ENCODE measurements at places on chromosomes 6 and 20.

- DNase-seq: no peak
Measured at GRCh38 chr6:18513253-18513798, 126.2 kb downstream of the RNF144B start.

DNA sequence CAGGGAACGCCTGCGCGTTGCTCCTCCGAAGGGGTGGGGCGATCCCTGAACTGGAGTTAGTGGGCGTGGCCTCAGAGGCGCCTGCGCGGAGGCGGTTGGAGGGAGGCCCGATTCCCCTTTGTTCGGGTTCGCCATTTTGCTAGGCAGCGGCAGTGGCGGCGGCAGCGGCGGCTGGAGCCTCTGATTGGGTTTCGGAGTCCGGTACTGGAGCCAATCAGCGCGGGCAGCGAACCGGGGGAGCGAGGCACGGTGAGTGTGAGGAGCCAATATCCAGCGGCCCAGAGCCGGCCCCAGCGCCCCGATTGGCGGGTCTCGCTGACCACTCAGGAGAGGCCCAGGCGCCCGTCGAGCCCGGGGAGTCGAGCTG is at the start of gene NFYA:
NFYA (plus strand) TSS at position 139 of the 367 bp plus-strand sequence. CDS start 6,116 bp downstream, outside the sequence.
- DNase-seq: no peak

DNA sequence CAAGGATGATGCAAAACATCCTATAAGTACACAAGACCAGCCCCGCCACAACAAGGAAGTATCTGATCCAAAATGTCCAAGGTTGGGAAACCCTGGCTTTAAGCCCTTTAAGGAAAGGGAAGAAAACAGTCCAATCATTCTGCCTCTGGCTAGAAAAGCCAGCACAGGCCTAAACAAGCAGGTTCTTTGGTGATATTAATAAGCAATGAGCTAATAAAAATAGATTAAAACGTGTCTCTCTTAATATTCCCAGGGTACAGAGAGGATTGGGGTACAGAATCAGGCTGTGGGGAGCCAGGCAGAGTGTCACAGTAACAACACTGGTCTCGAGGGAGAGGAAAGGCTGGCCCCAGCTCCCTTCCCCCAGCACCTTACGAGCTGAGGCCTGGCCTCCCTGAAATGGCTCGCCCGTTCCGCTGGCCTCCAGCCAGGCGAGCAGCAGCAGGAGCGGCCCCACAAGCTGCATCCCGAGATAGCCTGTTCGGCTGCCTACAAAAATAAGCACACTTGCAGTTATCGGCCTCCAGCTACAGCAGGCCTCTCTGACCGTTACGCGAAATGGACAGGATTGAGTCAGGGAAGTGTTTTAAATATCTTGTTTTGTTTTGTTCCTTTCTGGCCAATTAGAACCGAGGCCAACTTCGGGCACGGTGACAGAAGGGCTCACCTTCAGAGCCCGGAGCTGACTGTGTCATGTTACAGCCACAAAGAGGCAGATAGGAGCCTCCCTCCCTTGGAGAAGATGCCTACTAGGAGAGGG is 4.0 kb upstream of the ZMYND8 start:
- DNase-seq: no peak

DNA sequence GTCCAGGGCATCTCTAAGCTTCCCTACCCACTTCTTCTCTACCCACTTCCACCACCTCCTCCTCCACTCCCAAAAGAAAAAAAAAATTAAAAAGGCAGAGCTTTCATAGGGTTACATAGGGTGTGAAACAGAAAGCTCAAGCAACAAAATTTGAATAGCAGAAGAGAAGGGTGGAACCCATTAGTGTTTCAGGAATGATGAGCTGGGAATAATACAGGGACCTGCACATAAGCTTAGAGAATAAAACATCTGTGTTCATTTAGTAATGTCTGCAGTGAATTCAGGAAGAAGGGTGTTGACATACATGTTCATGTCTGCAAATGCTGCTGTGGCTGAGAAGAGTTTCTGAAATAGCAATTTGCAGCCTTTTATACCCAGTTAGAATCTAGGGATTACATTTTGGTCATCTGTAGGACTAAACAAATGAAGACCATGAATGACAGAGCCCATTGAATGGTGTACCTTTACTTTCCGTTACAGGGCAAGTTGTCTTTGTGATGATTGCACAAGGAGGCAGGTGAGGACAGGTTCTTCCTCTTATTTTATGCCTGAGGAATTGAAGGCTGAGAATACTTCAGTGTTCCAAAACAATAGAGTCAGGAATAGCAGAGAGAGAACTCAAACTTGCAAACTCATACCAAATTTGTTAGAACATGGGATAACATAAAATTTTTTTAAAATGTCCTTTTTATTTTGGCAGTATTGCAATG is 975.1 kb downstream of the TFAP2A start:
- no peak for DNase-seq

GRCh38 chr6:7674291-7674690 is 51.6 kb upstream of the BMP6 start:
- DNase-seq: no peak
